Left kidney (tissue), 8 donors: ENCODE measurements at places on chromosomes 2 and 18. TPM values are rescaled to one million over a fixed set of nuclear protein-coding genes. Genes with fewer than 3 reads are reported as not detected.

Gene AQP12B
- polyA plus RNA-seq, result 0.35 TPM

Gene MORN2
- 50.5 TPM for polyA plus RNA-seq

Gene COL6A3
- 235 TPM for polyA plus RNA-seq

Gene CRYGC
- polyA plus RNA-seq, result not detected

Gene CHRNA1
- 3.7 TPM for polyA plus RNA-seq

Gene CHRNG
- polyA plus RNA-seq, result 1.5 TPM

Gene RAD51AP2
- 0.38 TPM for polyA plus RNA-seq

Gene HOXD8
- 170 TPM for polyA plus RNA-seq

Gene SETBP1
- 35.3 TPM for polyA plus RNA-seq

- DNase-seq, result no peak
Observed at GRCh38 chr2:239127513-239127912, 273.3 kb downstream of the HDAC4 start.

DNA sequence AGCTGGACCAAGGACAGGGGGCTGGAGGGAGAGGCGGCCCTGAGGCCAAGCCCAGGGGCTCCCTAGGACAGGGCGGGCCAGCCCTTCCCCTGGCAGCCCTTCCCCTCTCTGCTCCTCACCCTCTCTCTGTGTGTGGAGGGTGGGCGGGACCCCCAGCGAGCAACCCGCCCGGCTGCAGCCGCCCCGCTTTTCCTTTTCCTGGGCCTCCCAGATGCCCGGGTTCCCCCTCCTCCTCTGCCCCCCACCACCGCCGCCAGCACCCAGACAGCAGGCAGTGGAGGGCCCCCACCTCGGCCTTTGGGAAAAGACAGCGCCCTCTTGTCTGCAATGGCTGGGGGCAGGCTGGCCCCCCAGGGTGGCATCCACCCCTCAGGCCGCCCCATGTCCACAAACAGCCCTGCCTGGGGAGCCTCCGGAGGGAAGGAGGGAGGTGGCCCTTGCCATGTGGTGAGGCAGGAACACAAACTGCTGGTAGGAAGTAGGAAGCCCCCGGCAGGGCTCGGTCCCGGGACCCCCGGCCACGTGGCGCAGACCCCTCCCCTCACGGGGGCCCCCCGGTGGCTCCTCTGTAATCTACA, 135.1 kb upstream of the CTDP1 start:
- no peak for DNase-seq

DNA sequence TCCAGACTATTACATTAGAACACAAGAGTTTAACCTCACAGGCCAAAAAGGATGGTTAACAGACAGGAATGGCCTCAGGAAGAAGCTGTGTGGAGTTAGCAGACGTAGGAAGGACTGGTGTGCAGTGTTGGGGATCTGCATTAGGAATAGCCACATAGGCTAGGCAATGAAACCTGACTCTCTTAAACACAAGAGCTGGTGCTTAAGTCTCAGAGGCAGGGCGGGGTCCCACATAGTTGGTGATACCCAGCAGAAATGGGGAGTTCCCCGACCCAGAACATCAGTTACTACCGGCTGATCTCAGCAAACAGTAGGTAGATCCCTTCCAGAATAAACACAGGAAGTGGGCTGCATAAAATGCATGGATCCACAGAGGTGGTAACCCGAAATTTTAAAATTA, 64.1 kb downstream of the CCDC93 start:
- no peak for DNase-seq

- no peak for DNase-seq
Observed at GRCh38 chr2:156437272-156437930, 1.2 kb downstream of the GPD2 start.

DNA sequence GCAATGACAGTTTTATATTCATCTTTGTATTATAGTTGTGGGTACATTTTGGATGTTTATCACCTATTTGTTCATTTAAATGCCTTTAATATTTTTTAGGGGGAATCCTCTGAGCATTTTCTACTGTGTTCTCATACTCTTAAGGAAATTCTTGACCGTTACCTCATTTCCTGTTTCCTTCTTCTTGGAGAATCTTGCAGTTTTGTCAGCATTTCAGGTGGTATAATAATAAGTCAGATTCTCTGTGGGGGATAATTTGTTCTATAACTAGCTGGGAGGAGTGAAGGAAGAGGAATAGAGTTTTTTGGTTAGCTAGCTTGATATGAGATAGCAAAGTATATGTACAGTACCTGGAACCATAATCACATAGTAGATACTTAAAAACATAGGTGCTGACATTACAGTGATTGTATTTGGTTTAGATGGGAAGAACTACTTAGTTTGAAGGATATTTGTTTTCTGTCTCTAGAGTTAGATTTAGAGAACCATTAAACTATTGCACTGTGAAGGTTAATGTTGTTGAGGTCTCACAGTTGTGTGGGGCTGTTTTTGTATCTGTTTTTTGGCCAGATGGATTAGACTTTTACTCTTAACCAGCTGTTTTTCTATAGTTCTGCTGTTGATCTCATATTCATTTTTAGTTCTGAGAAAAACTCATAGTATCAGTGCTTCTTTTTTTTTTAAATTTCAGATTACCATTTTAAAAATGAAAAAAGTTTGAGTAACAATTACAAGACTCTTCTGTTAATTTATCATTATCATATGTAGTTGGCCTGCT, 14.2 kb downstream of the MTX2 start:
- no peak for DNase-seq

DNA sequence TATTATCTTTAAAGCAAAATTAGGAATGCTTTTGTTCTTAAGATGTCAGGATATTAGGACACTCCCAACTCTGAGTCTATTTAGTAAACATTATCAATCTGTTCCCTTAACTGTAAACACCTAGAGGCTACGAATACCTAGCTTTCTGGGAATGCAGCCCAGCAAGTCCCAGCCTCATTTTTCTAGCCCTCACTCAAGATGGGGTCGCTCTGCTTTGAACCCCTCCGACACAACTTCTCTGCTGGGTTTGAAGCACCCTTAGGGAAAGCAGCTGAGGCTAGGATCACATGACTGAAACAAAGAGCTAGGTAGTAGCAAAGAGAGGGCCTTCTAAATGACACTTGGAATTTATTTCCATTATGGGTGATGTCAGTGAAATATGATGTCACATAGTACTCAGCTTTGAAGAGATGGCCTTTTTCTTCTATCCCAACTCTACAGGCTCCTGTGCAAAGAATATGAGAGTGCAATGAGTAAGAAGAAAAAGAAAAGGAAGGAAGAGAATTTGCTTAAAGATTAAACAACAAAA, 114.7 kb downstream of the CSRNP3 start:
- DNase-seq, result no peak

DNA sequence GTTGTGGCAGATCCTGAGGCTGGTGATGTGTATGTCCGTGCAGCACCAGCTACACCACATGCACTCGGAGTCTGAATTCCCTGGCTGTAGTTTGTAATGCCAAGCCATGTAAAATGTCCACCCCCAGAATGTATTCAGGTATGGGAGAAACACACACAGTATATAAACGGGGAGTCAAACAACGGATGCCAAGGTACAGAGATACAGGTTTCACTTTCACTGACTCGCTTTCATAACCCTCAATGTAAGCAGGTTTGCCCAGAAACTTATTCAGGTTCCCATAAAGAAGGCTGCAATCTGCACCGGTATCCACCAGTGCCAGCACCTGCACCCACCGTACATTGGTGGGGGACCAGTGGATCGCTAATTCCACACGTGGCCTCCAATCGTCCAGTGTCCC, 237.2 kb downstream of the MBD5 start:
- no peak for DNase-seq

DNA sequence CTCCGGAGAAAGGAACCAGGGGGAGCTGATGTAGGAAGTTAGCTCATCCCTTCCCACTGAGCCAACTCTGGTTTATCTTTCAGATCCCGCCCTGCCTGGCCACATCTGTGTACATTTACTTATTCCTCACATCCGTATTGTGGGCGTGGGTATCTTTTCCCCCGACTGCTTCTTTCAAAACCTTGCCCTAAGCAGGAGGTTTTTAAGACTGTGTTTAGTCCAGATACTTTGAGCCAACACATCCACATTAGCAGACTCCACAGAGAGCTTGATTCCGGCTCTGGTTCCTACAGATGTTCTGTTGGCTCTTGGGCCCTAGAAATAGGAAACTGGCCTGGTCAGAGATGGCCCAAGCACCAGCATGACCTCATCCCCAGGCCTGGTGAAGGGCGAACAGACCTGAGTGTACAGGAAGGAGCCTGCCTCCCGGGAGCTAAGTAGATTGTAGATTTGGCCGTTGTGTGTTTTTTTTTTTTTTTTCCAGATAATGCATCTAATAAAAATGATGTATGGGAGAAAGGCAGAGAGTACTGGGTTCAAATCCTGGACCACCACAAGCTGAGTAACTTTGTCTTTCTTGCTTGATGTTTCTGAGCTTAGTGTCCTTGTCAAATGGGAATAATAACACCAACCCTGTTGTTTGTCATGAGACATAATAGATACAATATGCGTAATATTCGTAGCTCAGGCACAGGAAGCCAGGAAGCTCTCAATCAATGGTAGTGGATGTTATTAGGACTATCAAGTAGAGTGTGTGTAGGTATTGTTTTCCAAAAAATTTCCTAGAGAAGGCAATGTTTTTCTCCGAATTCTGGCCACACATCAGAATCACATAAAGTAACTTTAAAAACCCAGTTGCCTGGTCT, 92.3 kb downstream of the PRKCE start:
- no peak for DNase-seq

DNA sequence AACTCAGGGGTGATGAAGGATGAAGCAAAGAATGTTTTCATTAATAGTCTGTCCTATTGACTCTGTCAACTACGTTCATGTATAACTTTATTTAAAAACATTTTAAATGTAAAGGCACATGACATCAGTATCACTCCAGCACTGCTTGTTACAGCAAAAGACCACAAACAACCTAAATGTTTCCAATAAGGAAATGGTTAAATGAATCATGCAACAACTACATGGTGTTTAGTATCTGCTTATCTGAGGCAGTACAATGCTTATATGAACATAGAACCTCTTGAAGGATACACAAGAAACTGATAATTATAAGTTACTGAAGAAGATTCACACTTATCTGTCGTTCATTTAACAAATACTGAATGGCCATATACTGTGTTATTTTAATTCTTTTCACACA, 8.4 kb downstream of the BARD1 start:
- no peak for DNase-seq

GRCh38 chr18:62954366-62954765, 239.0 kb downstream of the PHLPP1 start:
- DNase-seq, result no peak

DNA sequence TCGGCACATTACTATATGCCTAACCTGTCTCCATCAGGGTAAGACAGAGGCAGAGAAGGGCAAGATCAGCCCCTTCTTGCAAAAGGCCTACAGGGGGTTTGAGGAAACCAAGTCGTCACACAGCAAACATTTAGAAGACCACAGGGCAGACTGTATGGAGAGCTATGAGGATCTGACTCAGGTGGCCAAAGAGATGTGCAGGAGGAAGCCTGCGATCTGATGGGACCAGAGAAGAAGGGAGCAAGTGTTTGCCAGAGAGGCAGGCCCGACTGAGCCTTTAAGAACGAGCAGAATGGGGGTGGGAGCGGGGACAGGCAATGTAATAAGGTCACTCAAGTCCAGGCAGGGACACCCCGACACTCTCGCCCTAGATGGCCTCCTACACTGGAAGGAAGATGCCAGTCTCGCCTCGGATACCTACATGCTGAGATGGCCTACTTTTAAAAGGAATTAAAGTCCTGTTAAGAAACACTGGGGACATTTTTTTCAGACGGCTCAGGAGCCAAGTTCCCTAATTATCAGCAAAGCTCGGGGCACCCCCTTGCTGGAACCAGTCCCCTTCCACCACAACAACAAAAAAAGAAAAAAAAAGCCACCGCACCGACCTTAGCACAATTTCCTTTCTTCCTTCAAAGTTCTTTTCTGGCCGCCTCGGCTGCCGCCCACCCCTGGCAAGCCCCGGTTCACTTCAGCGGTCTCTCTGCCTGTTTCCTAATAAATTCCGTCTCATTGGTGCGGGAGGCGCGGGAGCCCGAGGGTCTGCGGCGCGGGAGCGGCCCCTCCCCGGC, 1.5 kb downstream of the SFXN5 start:
- no peak for DNase-seq

GRCh38 chr2:97720746-97721145, 7.4 kb downstream of the ZAP70 start:
- no peak for DNase-seq

GRCh38 chr2:192254444-192254843, 59.7 kb upstream of the TMEFF2 start:
- DNase-seq, result no peak

DNA sequence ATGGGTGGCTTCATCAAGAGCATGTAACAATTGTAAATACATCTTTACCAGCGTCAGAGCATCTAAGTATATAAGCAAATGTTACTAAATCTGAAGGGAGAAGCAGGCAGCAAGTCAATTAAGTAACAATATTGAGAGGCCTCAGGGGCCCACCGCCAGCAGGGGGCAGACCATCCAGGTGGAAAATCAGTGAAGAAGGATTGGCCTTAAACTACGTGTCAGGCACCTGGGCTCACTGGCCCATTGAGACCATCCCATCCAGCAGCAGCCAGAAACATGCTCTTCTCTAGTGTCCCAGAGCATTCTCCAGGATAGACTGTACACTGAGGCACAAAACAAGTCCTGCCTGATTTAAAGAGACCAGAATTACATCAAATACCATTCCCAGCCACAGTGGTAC, 96.2 kb upstream of the SNTG2 start:
- no peak for DNase-seq
